ENCODE measurements at places on chromosomes 1 and 21.
A peak's percentile ranks its signal among the peaks of the same experiment; 100 is the strongest.

DNA sequence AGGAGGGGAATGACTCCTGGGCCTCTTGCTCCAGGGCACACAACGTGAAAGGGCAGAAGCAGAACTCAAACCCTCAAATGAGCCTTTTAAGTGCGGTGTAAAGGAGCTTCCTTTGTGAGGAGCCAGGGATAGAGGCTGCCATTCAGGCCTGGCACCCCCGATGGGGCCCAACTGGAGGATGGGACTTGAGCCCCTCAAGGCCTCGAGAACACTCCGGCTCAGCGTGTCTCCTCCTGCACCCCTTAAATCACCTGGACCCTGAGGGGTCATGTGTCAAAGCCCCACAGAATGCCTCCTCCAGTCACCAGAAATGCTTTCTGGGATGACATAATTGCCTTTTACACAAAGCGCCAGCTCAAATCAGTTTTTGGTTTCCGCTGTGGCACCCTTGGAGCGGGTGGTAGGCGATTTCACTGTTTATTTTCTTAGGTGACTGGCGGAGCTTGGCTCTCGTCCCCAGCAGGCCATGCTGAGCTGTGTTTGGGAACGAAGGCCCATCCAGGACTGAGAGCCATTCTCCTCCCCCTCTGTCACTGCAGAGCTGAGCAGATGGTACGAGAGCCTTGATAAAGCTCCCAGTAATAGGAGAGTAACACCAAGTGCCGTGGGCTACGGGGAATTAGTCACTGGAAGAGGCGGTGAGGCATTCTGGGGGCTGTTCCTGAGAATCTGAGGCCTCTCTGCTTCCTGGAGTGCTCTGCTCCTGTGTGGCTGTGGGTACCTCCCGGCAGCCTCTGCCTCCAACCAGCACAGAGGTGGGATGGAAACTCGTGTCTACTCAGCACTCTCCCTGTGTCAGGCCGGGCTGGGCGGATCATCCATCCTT is 163.0 kb downstream of the GRIK3 start:
- DNase-seq = no peak

GRCh38 chr1:169680377-169681019 is 30.9 kb downstream of the SELL start:
- peak; percentile 5 for DNase-seq

GRCh38 chr1:30652152-30652841 is 71.1 kb downstream of the MATN1 start:
- no peak for DNase-seq

DNA sequence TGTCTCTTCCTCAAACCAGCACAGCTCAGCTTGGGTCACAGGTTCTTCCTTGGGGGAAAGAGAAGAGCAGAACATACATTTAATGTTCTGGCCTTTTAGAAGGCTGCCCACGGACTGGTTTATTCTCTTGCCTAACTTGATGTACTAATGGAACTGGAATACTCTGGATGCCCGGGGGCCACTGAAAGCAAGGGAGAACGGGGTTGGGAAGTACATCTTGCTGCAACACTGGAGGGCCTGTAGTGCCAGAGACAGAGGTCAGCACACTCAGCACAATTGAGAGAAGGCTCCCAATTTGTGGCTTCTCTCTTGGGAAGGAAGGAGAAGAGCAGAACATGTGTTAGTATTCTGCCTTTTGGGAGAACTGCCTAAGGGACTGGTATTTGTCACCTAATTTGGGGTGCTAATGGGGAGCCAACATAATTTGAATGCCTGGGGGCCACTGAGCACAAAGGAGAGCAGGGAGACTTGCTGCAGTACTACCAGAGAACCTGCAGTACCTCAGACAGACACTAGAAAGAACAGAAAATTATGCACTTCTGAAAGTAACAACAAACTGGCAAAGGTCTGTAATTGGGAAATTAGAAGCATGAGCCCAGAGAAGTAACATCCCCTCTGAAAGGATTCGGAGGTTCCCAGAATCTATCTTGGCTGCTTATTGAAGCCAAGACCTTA is 14.1 kb downstream of the ZNF691 start:
- DNase-seq = no peak

- DNase-seq = no peak
These were observed 495.7 kb upstream of the TMPRSS15 start for GRCh38 chr21:18899261-18899660.

GRCh38 chr1:156523801-156524480 is 23.4 kb upstream of the MEF2D start:
- DNase-seq = no peak

- no peak for DNase-seq
These were observed 222.1 kb downstream of the LMX1A start for GRCh38 chr1:165134431-165134830.

GRCh38 chr1:231177936-231178335 is 16.1 kb downstream of the TRIM67 start:
- no peak for DNase-seq

GRCh38 chr1:1058921-1059493 is 15.1 kb downstream of the RNF223 start:
- no peak for DNase-seq

- DNase-seq = no peak
These were observed 488 bp downstream of the DBT start for GRCh38 chr1:100249155-100249536.

- DNase-seq = no peak
These were observed 251.9 kb downstream of the PTPRU start for GRCh38 chr1:29488086-29488793.

GRCh38 chr1:89200663-89201062 is 1.9 kb upstream of the GBP4 start:
- DNase-seq = no peak

DNA sequence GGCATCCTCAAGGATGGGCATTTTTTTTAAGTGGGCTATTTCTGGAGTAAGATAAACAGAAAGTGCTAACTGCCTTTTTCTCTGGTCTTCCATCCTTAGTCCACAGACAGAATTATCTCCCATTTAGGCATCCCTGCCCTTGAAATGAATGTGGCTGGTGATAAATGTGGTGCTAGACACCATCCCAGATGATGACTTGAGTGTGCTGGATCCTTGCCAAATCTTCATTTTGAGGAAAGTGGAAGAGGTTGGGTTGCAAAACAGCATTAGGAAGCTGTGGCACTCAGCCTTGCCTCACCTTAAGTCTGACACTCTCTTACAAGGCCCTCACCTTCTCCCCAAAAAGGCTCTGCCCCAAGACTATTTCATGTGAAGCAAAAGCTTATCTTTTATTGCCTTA is 19.2 kb downstream of the MAB21L3 start:
- DNase-seq = no peak

DNA sequence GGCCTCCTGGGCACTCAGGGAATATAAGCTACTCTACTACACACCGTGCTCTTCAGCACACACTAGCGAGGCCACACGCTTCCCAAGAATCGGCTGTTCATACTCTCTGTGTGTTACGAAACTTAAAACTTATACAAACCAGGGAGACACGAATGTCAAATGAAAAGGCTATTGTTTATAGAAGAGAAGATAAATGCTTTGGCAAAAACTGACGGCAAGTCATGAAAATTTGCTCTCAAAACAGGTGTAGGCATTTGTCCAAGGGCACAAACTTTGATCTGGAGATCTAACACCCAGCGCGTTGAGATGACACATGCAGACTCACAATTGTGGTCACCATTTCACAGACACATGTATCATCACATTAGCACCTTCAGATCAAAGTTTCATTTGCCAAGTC is 46.1 kb downstream of the USP48 start:
- no peak for DNase-seq

DNA sequence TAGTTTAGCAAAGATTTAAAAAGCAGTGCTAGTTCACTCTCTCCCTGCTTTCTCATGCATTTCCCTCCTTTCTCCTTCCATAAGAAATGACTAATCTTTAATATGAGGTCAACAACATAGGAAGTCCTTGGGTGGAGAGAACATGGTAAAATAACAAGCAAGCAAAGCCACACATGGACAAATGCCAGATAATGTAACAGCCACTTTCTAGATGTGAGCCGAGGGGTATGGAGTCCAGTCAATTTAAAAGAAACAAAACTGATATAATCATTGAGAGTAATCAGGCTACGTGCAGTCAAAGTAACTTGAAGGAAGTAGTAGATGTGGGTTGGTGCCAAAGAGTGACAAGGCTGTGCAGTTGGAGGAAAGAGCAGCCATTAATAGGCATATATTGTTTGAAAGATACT is 69.6 kb downstream of the DUSP10 start:
- DNase-seq = no peak

- no peak for DNase-seq
These were observed 160.1 kb downstream of the SLC45A1 start for GRCh38 chr1:8477983-8478362.

- no peak for DNase-seq
These were observed 338.1 kb upstream of the SNX7 start for GRCh38 chr1:98323388-98323787.

DNA sequence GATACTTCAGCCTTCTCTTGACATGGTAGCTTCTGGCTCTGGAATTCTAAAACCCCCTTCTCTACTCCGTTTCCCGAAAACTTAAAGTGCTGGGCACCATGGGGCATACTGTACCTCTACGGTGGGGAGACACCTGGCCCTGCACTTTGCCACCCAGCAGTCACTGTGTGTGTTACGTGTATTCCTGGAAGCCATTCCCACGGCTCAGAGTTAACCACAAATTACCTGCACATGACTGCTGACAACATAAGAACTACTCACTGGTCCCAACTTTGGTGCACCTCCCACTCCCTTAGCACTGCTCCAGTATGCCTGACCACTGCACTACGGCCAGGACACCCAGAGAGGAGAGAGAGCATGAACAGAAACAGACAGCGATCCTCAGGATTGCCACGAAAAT is 29.4 kb upstream of the TMPRSS2 start:
- no peak for DNase-seq

DNA sequence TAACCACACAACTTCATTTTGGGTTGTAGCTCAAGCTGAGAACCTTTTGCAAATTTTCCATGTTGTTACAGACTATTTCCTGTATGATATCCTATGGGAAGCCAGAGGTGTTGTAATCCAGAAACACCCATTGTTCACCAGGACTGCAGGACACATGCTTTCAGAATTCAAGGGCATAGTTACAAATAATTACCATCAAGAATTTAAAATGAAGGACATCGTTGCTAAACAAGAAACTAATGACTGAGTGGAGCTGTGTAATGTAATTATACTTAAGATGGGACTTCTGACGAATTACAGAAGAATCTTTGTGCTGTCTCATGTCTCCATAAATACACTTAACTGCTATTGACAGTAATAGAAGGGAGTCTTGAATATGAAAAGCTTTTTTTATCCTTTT is 47.6 kb upstream of the HOOK1 start:
- DNase-seq = no peak

DNA sequence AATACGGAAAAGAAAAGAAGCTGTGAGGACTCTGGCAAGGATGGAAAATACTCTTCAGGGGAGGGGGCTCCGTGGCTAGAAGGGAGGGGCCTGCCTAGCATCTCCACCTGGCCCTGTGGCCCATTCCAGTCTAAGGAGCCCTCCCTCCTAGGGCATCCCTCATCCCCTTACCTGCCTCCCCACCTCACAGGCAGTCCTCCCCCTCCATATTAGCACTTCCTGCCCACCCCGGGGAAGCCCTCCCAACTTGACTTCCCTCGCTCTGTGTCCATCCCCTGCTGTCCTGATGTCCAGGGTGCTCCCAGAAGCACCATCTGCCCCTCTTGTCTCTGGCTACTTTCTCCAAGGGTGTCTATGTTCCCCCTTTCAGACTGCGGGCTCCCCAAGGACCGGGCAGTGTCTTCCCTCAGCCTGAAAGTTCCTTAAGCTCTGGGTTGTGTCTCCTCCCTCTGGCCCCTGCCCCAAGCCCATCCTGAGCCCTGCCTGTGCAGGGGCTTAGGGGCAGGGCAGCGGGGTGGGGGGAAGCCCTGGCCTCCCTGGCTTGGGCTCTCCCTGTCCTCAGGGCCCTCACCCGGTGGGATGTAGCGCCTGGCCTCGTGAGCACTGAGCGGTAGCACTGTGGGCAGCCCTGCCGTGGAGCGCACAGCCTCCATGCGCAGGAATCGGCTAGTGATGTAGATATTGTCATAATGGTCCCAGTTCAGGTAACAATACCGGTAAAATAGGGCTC is 3.9 kb downstream of the DCST2 start:
- no peak for DNase-seq

DNA sequence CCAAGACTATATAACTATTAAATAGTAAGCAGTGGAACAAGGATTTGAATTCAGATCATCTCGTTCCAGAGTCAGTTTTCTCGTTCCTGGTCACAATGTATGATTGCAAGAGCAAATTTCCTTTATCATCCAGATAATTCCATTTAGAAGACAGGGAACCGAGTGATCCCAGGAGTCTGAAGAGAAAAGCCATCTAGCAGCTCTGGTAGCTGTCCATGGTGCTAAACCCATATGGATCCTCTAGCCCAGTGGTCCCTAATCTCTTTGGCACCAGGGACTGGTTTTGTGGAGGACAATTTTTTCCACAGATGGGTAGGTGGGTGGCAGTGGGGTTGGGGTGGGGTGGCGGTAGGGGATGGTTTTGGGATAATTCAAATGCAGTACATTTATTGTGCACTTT is 229.4 kb downstream of the PTPRU start:
- no peak for DNase-seq

GRCh38 chr21:15604413-15604812 is 125.4 kb upstream of the USP25 start:
- no peak for DNase-seq

GRCh38 chr1:30303387-30303786 is 420.0 kb downstream of the MATN1 start:
- DNase-seq = no peak

DNA sequence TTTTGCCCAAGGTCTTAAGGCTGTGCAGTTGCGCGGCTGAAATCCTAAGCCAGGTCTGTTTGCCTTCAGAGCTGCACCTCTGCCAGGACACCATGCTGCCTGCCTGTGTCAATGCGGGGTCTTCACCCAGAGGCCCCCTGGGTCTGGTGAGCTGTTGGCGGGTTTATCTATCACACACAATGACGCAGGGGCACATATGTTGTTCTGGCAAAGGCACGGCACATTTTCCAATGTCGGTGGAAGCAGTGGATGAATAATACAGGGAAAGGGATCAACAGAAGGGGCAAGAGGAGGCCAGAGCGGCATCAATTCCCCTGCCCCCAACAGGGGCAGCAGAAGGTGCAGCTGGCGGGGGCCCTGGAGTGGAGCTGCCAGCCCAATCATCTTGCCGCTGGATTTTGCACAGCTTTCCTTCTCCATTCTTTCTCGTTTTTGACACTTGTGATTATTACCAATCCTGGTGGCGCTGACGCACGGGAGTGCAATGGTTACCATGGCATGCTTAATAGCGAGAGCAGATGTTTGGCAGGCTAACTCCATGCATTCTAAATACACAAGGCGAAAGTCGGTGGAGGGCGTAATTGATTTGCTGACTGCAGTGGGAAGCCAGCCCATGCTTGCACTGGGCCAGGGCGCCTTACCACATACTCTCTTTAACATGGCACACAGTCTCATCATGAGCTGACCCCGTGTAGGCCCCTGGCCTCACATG is 45.8 kb upstream of the CYP2J2 start:
- DNase-seq = no peak

GRCh38 chr21:45120975-45121374 is 46.6 kb downstream of the ADARB1 start:
- DNase-seq = no peak

GRCh38 chr1:158179301-158180041 is 1.2 kb upstream of the CD1D start:
- no peak for DNase-seq

GRCh38 chr1:42380586-42381279 is at the start of gene RIMKLA:
RIMKLA (plus strand) TSS chr1:42380792; CDS start chr1:42380935, 143 bp downstream.
- DNase-seq = no peak
